NCI-H510A (cell line): ENCODE measurements at places on chromosomes 5 and 9.

DNA sequence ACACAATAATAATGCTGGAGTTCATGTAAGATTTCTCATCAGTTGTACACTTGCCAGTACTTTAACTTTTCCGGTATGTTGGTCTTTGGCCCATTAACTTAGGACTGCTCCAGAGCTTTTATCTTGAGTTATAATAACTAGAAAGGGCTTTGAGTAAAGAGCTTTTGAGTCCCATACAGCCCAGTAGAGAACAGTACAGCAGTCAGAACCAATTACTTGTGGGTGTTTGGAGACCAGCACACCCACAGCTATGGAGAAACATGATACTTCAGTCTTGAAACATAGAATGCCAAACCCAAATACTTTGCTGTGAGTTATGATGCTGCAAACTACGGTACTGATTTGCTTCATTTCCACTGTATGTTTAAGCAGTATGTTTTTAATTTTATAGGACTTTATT lies 374.3 kb downstream of the CCDC171 start:
- DNase-seq = no peak

- no peak for DNase-seq
Measured at GRCh38 chr5:40486437-40487275, 193.1 kb upstream of the PTGER4 start.

DNA sequence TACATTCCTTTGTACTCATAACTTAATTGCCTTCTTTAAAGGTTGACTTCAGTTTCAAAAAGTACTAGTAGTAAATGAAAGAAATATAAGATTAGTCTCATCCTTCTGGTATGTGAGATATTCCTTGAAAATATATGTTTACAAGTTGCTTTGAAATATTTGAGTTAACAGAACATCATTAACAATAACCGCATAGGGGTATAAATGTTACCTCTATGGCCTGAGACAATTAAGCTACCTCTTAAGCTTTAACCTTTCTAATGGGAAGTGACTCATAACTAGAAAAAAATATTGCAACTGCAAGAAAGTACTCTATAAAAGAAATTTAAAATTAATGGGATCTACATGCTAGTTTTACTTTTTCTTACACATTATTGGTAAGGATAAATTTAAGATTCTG lies 399.0 kb downstream of the CDH10 start:
- no peak for DNase-seq

DNA sequence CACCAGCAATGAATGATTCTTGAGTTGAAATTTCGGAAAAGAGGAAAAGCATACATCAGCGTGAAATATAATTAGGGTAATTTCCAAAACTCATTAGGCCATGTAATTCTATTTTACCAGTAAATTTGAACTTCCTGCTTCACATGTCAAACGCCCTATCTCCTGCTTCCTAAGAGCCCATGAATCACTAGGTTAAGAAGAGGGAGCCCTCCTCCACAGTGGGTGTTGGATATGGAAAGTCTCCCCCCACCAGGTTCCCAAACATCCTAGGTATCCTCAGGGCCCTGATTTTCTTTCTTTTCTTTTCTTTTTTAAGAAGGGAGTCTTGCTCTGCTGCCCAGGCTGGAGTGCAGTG lies 115.2 kb downstream of the SUSD1 start:
- no peak for DNase-seq

- no peak for DNase-seq
Measured at GRCh38 chr5:158195416-158196210, 336.7 kb upstream of the CLINT1 start.

DNA sequence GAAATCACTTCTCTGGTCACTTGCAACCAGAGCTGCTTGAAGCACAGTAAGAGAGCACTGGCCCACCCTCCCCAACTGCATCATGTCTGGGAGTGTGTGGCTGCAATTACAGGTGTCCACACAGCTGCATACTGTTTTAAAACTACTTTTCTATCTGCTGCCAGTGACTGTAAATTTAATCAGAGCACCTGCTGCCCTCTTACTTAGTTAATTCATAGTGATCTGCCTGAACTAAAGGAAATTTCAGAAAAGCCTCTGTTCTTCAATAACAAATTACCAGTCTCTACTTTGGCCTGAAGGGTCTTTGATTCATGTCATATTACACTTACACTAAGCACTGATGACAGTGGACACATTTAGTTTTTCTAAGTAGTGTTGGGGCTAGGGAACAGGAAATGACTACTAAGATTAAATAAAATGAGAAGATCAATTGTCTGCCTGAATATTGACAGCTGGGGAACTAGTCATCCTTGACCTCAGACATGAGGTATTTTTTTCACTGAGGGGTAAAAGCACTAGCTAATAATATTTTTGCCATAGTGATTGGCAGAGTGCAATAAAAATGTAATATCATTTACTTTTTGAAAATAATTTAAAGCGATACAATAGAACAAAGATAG lies 788.9 kb upstream of the GRAMD2B start:
- DNase-seq = no peak

DNA sequence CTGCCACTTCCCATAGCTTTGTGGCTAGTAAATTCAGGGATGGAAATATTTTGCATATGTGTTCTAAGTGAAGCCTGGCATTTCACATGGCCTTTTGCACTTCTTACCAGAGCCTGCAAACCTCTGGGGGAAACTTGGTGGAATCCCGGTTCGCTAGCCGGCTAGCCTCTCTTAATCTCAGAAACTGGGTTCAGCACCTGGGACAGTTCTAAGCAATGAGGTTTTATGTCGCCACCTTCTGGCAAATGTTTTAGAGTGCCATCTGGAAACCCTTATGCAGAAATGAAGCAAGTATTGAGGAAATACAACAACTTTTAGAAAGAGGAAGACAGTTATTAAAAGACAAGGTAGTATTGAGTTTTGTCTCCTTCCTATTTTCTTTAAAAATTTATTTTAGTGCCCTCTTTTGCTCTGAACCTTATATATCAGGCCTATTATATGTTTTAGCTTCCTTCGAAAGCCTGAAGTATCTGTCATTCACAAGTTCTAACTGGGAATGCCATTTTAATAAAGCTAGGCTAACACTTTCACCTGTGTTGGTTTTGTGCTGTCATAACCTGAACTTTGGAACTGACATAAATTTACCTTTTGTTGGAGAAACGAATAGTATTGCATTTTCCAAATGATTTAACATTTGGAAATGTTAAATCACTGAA lies 963 bp upstream of the HTR1A start:
- DNase-seq = no peak
